ENCODE measurements at places on chromosomes 13 and 19. TPM values are rescaled to one million over a fixed set of nuclear protein-coding genes. Genes with fewer than 3 reads are reported as not detected.

ZNF579 gene
- 29.2 TPM for total RNA-seq

- peaks cover 2% of the 10 kb centered on the region for H3K4me1 ChIP-seq
- no peak overlapping the region for H3K27ac ChIP-seq
- no peak for DNase-seq
- H3K4me3 ChIP-seq = no peak overlapping the region
- H3K27me3 ChIP-seq = no peaks in the 10 kb centered on the region
These were observed 20.8 kb downstream of the ADGRL1 start for GRCh38 chr19:14185158-14185557.

APLP1 gene
- 14.7 TPM for total RNA-seq

GRCh38 chr13:21583478-21583877 lies 20.5 kb downstream of the MICU2 start:
- H3K27ac ChIP-seq = peak overlapping the region; percentile 81
- peaks cover 32% of the 10 kb centered on the region for H3K4me1 ChIP-seq
- H3K36me3 ChIP-seq = peaks cover 4% of the 10 kb centered on the region
- peak overlapping the region; percentile 27 for H3K4me3 ChIP-seq

- no peak overlapping the region for H3K4me3 ChIP-seq
- peaks cover 24% of the 10 kb centered on the region for H3K36me3 ChIP-seq
- no peak for DNase-seq
- peaks cover 42% of the 10 kb centered on the region for H3K4me1 ChIP-seq
- peak overlapping the region; percentile 79 for H3K27ac ChIP-seq
- H3K27me3 ChIP-seq = no peaks in the 10 kb centered on the region
These were observed 150.9 kb downstream of the PDS5B start for GRCh38 chr13:32737111-32737571.

Measured in osteocyte (in vitro differentiated cells).